EH (cell line): ENCODE measurements at places on chromosomes 12 and 14.

DNA sequence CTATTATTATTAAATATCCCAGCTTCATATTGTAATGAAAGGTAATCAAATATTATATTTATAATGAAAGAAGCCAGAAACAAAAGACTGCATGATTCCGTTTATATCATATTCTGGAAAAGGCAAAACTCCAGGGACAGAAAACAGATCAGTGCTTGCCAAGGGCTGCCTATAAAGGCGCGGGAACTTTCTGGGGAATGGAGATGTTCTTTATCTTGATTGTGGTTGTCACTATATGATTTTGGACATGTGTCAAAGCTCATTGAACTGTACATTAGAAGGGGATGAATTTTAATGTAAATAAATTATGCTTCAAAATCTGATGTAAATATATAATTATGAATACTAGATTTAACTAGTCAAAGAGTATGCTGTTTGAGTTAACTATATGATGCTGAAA lies 115.4 kb upstream of the KRAS start:
- DNase-seq = no peak

GRCh38 chr12:29463198-29463597 lies 34.3 kb downstream of the OVCH1 start:
- DNase-seq = no peak

DNA sequence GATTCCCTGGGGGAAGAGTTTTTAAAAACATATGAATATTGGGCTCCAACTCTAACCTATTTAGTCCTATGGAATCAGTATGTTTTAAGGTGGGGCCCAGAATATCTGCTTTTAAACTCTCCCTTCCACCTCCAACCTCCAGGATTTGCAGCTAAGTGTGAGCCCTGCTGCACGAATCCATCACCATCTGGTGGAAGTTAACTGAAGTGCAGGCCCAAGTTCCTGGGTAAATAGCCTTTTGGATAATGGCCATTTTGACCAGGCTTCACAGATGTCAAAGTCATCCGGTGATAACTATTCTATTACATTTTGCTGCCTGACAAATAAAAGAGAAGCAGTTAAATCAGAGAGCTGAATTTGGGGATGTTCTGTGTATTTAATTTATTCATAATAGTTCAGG lies 58.1 kb upstream of the RMST start:
- DNase-seq = peak; percentile 0

DNA sequence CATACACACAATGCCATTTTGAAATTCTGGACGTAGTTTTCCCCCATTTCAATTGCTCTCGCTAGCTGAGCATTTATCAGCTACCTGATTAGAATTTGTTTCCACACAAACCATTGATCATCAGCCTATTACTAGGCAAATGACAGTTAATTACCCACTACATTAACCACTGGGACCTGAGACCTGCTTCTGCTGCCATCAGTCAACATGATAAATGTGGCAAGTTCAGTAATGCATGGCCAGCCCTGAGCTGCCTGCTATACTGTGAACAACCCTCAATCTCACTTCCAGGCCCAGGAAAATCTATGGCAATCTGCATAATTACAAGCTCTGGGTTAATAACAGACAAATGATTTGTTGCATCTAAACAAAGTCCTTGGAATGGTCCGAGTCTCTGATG lies 43.5 kb downstream of the LMO3 start:
- no peak for DNase-seq

- DNase-seq = no peak
Measured at GRCh38 chr14:91385224-91385623, 32.4 kb downstream of the CCDC88C start.

- DNase-seq = no peak
Measured at GRCh38 chr12:34257093-34257492, 234.8 kb downstream of the ALG10 start.

DNA sequence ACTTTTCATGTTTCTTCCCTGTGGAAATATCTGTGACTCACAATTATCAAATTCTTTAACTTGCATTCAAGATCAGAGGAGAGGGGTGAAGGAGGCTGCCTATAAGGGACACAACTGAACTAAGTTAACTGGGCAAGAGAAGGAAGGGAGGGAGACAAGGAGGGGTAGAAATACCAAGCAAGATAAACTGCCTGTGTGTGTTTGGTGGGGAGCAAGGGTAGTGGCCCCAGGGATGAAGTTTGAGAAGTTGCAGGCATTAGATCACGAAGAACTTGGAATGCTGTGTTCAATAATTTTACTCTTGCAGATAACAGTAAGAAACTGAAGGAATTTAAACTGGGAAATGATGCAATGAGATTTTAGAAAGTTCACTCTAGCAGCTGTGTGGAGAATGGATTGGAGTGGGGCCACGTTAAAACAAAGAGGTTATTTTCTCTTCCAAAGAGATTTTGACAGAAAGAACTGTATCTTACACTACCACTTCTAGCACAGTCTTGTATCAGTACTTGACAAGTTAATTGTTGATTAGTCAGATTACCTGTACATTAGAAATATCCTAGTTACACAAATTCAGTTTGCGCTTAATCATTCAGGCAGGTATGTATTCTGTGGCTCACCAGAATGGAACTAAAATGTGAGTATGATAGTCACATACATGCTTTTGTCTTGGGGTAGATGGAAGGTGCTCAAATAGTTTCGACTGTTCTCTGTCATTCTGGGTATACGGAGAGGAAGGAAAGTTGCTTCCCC lies 7.4 kb downstream of the PKP2 start:
- no peak for DNase-seq

DNA sequence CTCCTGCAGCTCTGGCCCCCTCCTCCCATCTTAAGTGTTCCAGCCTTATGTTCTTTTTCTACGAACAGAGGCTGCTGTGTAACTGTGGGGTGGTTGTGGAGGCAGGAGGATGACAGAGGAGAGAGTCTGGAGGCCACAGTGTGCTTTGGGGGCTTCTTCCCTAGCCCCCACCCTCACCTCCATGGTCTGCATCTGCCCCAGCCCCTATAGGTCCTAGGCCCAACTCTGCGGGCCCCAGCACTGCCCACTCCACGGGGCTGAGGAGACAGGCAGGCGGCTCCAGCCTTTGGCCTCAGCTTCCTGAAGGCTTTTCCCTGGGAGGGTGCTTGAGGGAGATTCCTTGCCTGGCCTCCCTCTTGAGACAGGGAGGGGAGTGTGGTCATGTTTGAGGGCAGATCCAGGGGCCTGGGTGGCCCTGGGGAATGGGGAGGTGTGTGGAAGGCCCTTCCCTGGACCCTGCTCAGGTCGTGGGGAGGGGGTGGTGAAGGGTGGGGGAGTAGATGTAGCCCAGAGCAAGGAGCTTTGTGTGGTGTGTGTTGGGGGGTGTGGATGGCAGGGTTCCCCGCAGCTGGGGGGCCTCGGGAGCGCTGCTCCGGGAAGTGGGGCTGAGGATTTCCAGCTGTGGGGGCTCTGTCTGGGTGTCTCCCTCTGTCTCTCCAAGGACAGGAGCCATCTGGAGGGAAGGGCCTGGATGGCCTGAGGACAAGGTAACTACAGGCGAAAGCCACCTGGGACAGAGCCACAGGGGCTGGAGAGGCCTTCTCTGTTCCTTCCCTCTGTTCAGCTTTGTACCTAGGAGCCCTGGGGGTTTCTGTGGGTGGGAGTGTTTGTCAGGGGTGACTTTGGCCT lies 1.1 kb downstream of the SMIM41 start:
- no peak for DNase-seq

DNA sequence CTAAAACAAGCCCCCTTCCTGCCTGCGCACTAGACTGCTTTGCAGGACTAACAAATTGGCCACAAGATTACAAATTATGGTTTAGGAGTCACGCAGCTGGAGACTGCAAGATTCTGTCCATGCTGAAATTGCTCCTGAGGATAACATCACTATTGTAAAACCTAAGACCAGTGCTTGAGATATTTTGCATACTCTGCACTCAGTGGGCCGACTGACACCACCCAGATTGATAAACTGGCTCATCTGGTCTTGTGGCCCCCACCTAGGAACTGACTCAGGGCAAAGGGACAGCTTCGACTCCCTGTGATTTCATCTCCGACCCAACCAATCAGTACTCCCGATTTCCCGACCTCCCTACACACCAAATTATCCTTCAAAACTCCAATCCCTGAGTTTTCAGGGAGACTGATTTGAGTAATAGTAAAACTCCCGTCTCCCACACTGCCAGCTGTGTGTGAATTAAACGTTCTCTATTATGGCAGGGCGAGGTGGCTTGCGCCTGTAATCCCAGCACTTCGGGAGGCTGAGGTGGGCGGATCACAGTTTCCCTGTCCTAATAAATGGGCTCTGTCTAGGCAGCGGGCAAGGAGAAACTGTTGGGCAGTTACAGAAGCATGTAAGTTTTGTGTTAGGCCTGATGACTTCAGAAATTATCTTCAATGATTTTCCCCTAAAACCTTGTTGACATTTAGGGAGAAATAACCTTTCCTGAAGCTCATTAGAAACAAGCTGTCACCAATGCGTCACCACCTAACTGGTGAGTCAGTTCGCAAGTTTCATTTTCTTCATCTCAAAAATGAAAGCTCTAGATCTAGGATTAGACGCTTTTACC lies 5.3 kb upstream of the UBC start:
- DNase-seq = no peak

GRCh38 chr14:101019541-101019940 lies 116.0 kb upstream of the RTL1 start:
- no peak for DNase-seq

DNA sequence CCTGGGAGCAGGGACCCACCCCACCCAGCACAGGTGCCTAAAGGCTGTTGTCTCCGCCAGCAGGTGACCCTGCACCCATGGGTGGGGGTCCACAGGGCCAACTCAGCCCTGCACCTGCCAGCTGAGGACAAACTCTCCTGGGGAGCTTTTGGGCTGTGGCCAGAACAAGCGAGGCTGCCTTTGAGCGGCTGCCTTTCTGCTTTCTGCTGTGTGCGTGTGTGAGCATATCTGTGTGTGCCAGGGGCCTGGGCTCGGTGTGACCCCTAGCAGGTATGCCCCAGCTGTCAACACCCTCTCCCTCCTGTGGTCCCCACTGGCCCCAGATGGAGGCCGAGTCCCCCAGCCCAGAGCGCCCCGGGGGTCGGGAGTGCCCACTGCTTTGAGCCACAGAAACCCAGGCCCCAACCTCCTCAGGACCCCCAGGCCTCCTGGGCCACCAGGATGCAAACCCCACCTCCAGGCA lies 25.9 kb upstream of the GPR132 start:
- DNase-seq = no peak

- DNase-seq = peak; percentile 92
Measured at GRCh38 chr14:76984787-76985375, 43.6 kb downstream of the IRF2BPL start.

DNA sequence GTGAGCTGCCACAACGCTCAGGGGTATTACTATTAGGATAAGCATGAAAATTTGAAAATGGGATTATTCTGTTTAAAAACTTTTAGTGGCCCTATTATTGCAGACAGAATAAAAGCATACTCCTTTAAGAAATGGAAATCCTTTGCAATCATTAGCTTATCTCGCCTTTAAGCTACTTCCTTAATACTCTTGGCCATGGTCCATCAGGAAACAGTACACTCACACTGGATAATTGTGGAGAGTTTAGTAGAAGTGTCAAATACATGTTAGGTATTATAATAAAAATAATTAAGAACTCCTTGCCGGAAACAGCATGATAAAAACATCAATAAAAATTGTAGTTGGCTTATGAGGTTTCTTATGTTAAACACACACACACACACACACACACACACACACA lies 100.4 kb upstream of the PPFIA2 start:
- no peak for DNase-seq

GRCh38 chr12:33710548-33710947 lies 270.9 kb upstream of the SYT10 start:
- DNase-seq = no peak

DNA sequence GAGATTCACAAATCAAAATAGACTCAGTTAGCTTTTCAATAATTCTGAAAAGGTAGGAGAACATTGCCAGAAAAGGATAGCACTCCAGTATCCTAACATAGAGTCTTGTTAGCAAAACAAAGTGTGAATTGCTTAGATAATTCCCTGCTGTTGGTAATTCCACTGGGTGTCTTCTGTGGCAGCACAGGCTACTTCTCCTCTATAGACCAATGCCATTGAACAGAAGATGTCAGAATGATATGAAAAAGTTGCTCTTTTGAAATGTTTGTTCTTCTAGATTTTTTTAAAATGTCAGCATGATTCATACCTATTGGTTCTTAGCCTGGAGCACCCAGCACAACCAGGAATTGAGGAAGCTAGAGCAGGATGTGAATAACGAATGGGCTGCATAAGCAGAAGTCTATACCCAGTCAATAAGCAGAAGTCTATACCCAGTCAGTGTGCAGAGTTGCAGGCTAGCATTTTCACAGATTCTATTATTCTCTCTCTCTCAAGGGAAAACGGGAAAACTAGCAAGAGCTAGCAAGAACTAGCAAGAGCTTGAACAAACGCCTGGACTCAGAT lies 112.8 kb downstream of the SYT1 start:
- no peak for DNase-seq

DNA sequence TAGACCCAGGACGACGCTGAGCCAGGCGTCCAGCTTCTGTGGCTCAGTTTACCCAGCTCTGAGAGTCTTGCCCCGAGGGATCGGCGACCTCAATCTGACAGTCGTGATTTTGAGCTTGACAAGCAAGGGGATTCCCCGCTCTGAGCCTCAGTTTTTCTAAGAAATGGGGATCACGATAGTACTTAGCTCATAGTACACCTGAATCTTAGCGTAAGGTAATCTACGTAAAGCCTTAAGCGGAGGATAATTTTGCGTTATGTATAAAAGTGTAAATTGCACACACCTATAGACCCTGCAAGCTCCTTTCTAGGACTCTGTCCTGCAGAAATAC lies 285 bp downstream of the MVK start:
- no peak for DNase-seq

GRCh38 chr14:35285168-35286002 lies 6.8 kb upstream of the PSMA6 start:
- peak; percentile 38 for DNase-seq

DNA sequence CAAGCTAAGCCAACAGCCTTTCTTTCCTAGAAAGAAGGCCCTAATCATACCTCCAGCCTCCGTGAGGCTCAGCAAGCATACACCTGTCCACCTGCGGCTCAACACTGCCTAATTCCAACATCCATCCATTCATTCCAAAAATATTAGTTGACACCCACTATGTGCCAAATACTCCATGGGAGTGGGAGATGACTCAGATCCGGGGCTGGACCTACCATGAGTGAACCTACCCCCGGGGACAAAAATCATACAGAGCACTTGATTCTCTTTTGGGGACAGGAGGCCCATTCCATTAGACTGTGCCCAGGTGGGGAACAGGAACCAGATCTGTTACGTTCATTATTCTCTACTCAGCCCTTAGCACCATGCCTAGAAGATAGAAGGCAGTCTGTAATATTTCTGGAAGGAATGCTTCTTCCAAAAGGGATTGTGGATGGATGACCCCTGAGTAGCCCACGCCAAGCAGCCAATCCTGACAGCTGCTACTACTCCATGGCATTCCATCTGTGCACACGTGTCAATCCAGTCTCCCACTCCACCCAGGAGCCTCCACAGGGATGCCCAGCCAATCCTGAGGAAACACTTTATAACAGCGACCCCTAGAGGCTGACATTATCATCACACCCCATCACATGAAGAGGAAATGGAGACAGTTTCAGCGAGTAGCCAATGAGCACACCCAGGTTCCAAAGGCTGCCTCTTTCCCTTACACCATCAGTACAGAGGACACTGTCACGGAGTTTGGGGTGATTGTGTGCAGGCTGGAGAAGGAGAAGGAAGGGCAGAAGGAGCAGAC lies 170.7 kb downstream of the ESRRB start:
- DNase-seq = peak; percentile 25

- peak; percentile 58 for DNase-seq
Measured at GRCh38 chr14:67411820-67412421, at the start of gene PLEK2. TSS of gene PLEK2 (minus strand) at chr14:67412165. CDS start at chr14:67412059, 106 bp downstream.
